ENCODE measurements at places on chromosomes 13 and 19. TPM values are rescaled to one million over a fixed set of nuclear protein-coding genes. Genes with fewer than 3 reads are reported as not detected.

DNA sequence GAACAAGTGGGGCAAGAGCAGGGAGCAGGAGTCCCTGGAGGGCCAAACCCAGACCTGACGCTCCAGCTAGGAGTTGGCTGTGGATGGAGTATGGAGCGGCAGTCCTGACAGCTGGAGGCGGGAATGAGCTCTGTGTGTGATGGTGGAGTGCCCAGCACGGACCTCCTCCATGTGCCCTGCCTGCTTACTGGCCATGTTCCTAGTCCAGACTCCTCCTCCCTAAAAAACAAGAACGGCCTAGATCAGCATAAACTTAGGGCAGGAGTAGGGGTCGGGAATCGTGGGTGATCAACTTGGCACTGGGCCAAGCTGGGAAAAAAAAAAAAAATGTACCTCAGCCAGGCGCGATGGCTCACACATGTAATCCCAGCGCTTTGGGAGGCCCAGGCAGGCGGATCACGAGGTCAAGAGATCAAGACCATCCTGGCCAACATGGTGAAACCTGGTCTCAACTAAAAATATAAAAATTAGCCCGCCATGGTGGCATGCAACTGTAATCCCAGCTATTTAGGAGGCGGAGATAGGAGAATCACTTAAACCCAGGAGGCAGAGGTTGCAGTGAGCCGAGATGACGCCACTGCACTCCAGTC, 29.5 kb downstream of the LTBP4 start:
- no peak for ATAC-seq

- ATAC-seq = peak; percentile 64
Observed at GRCh38 chr13:26051657-26052311, at the start of gene SHISA2. Gene SHISA2 (minus strand): TSS chr13:26052016. CDS start chr13:26050975, 1,041 bp downstream.

DNA sequence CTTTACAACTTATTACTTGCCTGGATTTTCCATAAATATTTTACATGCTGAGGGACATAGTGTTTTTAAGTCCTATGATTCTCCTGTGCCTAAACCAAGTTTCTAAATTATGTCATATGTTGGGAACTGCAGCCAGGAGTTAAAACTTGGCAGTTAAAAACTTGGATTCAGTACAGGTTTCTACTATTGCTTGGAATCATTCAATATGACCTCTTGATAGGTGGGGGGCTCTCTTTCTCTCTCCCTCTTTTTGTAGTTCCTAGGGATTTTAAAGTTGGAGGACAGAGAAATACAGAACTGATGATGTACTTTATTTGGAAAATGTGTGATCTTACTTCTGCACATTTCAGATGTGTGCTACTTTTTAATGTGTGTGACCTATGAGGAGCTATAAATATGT, 4.7 kb downstream of the CSNK1A1L start:
- no peak for ATAC-seq

- no peak for ATAC-seq
Observed at GRCh38 chr19:45151821-45152503, 8.8 kb downstream of the NKPD1 start.

ETFB gene
- 142 TPM for total RNA-seq

DNA sequence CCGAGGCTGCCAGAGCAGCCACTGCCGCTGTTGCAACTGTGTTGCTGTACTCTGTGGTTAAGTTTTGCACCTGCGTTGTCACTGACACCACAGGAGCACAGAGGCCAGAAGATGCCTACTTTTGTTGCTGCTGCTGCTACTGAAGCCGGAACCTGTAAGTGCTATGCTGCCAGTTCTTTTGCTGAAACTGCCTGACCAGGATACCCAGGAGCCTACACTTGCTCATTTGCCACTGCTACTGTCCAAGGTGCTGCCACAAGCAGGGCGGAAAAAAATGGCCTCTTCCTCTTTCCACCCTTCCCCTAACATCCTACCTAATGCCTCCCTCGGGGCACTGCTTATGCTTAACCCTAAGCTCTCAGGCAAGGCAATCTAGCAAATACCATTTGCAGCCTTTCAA, 29.0 kb upstream of the NBEA start:
- no peak for ATAC-seq

GRCh38 chr13:32086791-32087441, 55.3 kb downstream of the FRY start:
- ATAC-seq = no peak

PRPF31 gene
- total RNA-seq = 34.3 TPM

- no peak for ATAC-seq
Observed at GRCh38 chr13:108409730-108410129, 140.2 kb downstream of the TNFSF13B start.

DNA sequence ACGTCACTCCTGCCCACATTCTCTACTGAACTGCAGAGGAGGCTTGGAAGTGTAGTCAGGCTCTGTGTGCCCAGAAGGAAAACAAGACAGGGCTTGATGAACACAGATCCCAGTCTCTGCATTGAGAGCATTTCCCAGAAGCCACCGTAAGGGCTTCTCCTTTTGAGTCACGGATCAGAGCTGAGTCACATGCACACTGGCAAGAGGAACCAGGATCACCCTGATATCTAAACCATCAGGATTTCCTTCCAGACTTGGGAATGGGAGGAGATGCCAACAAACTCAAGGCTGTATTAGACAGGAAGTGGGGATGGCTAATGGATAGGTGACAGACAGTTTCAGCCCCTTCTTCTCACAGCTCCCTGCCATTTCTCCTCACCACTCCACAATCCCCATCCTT, 17.7 kb upstream of the FBXO17 start:
- ATAC-seq = peak; percentile 93

Measured in esophagus mucosa (tissue), 1 donor.